Muscle of arm (tissue), 14 donors: ENCODE measurements at places on chromosomes 3 and 15.

DNA sequence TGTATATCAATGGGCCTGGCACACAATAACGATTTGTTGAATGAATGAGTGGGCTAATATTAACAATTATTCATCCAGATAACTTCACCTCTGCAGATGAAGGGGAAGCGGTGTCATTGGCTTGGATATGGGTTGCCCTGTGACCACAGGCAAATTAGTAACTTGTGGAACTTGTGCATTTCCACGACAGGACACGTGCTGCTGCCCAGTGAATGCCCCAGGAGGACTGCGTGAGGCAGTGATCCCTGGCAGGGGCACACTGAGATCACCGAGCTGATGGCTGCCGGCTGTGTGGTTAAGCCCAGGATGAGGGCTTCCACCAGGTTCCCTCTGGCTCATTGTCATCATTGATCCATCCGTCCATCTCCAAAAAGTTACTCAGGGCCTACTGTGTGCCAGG lies 84.1 kb upstream of the HACD2 start:
- no peak for DNase-seq

- no peak for DNase-seq
These were observed 37.2 kb upstream of the FHIT start for GRCh38 chr3:61288446-61288845.

DNA sequence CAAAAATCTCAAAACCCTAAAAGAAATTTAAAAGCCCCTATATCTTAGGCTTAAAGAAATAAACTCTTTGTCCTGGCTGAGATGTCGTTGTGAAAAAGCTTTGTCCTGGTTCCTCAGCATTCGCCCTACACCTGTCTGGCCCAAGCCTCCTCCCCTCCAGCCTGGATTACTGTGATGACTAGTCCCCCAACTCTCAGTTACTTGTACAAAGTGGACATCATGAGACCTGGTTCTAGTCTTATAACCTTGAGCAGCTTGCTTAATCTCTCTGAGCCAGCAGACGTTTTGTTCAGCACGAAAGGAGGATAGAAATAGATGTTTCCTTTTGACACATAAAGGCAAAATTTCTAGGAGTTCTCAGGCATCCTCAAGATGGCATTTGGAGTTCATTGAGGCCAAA lies 51.6 kb downstream of the FILIP1L start:
- DNase-seq = no peak

DNA sequence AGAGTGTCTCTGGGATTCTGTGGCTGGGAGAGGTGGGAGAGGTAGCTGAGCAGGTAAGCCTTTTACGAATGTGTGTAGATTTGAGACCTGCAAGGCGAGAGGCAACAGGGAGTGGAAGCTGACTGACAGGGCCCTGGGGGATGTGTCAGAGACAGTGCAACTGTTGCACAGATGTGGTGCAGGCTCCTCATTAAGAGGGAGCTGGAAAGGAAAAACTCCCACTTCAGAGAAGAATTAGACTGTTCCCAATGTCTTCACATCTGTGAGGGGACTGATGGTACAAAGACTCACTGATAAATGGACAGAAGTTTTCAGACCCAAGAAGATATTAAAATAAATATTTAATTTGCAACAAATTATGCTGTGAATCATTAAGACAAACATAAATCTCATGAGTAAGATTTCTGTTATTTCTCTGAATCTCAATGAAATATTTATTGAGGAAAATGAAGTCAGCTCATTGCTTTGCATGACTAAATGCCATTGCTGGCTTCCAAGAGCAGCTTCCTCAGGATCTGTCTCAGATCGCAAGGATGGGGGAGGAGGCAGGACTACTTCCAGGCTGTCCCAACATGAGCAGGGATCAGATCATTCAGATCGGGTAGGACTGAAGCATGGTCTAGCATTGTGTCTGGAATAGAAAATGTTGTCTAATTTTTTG lies 127.3 kb upstream of the ROPN1 start:
- no peak for DNase-seq

DNA sequence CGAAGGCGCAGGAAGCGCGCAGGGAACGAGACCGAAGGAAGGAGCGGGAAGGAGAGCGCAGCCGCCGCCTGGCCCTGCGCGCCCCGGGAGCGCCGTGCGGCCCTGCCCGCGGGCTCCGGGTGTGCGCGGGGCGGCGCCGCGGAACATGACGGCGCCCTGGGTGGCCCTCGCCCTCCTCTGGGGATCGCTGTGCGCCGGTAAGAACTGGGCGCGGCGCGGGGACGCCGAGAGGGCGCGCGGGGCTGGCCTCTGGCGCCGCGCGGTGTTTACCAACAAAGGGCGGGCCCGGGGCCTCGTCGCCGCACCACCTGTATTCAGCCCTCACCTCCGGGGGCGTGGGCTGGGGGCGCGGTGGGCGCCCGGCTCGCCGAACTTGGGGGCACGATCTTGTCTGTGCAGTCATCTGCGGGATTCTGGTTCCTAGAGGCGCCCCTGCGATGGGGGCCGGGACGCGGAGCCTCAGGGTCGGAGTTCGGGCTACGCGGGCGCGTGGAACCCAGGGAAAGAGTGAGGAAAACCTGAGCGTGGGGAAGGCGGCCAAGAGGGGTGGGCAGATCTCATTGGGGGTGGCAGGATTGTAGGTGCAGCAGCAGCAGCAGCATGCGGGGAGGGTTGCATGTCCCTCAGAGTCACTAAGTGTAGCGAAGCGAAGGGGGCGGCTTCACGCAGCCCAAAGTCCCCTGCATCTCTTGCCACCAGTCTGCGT lies 641 bp downstream of the ACVR2B start:
- DNase-seq = peak; percentile 35

DNA sequence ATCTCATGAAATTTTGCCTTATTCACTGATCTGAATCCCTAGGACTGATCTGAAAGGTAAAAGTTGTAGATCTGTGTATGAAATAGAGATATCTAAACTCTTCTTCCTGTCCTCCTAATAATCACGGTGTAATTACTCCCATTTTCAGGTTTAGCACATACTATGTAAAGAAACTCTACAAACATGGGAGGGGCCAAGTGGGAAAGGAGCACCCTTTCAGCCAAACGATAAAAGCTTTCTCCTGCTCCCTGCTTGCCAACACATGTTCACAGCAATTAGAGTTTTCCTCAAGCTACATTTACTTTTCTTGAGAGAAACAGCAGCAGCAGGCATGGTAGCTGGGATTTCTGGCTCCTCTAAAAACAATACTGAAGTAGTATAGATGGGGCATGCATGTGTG lies 71.6 kb downstream of the CHAC1 start:
- DNase-seq = no peak

DNA sequence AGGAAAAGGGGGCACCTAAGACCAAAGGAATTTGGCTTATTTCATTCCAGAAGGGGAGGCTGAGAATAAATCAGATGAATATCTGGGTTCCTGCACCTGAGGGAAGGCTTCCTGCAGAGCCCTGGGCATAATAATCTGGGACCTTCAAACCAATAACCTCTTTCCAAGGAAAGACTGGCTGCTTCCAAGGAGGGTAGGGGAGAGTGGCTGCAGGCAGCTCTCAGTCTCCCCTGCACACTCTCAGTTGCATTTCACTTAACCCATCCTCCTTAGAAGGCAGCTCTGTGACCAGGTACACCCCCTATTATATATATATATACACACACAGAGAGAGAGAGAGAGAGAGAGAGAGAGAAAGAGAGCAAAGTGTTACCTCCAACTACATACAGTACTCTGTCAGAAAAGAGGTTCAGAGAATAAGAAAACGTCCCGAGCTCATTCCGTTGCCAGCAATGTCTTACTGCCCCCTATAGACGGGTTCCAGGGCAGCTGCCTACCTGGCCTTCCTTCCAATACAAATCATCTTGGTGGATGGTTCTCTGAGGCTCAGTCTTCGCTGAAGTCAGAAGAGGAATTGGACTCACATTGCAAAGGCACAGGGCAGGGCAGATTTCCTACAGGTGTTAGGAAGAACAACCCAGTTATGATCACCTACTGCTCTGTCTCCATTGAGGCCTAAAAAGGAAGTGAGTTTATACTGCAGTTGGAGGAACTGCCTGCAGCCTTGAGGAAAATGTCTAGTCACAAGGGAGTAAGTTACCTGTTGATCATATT lies 26.1 kb downstream of the CAPN3 start:
- no peak for DNase-seq

- no peak for DNase-seq
These were observed 8.6 kb downstream of the IRAK2 start for GRCh38 chr3:10173095-10173925.

GRCh38 chr3:11784971-11785377 lies 61.7 kb downstream of the TAMM41 start:
- DNase-seq = no peak

- DNase-seq = no peak
These were observed 798 bp downstream of the GCHFR start for GRCh38 chr15:40764629-40765103.

DNA sequence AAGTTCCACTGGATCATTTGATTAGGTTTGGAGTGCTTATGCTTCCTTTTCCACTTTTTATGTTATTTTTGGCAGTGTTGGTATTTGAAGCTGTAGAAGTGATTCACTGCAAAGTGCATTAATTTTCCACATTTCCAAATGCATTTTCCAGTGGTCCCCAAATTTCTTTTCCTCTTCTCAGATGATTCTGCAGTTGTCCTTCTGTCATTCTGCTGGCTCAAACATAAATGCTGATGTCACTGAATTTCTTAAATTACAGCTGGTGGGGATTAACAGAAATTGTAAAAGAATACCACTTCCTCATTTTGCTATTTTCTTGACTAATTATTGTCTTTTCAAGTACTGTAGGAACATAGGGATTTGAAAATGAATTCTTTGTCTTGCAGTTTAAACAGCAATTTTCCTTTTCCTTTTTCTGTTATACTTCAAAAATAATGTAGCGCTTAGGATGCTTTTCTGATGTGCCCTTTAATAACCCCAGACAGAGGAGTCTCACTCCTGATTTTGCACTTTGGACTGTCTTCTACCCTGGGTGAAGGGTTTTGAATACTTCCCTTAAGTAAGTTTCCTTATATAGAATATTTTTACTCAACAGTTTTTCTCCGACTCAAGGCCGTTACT lies 25.0 kb downstream of the MITF start:
- DNase-seq = peak; percentile 63

DNA sequence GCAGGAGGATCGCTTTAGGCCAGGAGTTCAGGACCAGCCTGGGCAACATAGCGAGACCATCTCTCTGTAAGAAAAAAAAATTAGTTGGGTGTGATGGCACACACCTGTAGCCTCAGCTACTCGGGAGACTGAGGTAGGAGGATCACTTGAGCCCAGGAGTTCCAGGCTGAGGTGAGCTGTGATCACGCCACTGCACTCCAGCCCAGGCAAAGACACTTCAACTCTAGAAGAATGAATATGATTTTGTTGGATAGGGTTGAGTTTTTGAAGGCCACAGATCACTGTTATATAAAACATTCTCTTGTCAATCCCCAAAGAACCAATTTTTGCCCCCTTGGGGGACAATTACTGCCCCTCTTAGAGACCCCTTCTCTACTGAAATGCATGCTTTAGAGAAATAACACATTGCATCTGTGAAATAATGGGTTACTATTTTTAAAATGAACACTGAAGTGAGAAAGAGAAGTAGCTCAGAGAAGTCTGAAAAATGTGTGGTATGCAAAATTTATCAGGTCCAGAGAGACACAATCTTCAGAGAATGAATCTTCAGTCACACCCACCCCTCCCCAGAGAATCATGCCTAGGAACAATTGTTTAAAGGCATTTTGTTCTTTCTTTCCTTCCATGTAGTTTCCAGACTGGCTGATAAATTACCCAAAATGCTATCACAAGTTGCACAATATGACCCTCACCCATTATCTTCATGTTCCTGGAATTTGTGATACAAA lies 42.7 kb downstream of the METTL6 start:
- no peak for DNase-seq

DNA sequence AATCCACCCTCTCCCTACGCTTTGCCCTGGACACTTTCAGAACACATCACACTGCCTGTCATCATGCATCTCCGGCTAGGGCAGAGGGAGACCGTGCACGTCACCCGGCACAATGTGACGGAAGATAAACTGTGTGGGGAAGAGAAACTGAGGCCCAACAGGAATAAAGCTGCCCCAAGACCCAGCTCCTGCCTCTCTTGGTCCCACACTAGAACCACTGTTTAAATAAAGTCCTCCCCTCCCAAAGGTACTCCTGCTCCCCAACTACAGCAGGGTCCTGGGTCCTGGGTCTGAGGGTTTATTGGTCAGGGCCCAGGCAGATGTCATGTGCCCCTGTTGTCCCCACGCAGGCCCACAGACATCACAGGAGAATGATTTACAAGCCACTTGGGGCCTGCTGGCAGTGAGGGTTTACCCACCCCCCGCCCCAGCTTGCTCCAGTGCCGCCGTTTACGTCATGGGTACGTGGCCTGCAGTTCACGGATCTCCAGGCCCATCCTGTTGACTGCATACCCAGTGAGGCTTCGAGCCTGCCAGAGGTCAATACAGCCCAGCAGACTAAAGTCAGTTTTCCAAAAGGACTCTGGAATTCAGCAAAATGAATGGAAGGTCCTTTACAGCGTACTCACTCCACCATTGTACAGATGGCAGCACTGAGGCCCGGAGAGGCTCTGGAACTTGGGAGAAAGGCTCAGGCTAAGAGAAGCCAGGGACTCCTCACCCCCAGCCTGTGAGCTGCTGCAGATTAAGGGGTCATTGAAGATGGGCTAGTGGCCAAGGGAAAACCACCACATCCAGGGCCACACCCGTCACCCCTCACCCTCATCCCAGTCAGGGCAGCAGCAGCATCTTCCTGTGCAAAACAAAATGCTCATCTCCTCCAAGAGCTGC lies 23.2 kb downstream of the ALS2CL start:
- DNase-seq = no peak

GRCh38 chr3:42369304-42369703 lies 41.1 kb downstream of the LYZL4 start:
- peak; percentile 95 for DNase-seq

GRCh38 chr3:179196098-179196497 lies 47.9 kb downstream of the PIK3CA start:
- no peak for DNase-seq

DNA sequence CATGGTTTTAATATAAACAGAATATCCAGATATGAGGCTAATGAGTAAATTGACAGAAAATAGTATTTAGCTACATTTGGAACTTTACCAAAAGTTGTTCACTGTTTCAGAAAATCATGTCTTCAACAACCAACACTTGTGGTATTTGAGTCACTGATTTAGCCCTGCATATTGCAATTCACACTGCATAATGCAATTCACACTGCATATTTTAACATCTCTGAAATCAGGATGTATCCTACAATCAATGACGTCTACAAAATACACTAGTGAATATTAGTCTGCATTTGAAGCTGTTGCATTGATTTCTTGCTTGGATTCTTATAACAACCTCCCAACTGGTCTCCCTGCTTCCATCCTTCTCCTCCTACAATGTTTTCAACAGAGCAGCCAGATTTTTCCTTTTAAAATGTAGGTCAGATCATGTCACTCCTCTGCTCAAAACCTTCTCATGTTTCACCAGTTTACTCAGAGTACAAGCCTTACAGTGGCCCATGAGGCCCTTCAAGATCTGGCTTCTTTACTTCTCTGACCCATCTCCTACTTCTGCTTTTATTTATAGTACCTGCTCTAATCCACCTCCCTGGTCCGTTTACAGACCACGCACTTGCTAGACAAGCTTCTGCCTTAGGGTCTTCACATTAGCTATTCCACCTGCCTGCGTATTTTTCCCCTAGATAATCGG lies 11.4 kb upstream of the RAB11A start:
- DNase-seq = no peak

- no peak for DNase-seq
These were observed 145.9 kb downstream of the DNAJB8 start for GRCh38 chr3:128320551-128321340.
